ENCODE measurements at places on chromosomes 1 and 21.

DNA sequence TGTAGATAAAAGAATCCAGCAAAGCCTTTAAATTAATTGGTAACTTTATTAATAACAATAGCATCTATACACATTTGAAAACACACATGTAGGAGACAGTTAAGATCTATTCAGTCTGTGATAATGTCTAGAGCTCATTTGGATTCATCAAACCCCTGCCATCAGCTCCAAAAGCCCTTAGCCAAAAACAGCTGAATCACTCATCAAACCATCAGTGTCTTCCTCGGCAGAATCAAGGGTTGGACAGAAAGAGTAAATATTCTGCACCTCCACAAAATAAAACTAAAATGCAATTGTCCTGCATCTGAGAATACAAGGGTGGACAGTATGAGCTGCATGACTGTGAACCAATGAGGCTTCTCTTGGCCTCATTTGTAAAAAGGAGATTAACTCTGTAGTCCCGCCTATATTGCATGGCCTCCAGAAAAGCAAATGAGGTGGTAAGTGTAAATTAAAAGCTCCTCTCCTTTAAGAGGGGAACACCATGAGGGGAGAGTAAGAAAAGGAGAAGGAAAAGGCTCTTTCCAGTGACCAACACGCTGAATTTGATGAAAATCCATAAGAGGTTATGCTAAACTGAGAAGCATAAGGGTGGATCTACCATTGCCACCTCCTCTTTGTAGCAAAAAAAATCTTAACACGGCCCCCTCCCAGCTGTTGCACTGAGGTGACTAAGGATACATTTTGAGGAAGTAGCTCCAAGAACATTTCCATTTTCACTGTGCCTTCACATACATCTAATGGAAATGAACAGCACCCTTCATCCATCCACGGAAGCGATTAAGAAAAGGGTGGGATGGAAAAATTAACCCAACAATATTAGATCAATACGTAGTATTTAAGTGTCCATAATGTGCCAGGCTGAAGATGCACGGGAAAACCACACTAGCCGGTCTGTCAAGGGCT is 14.7 kb upstream of the BOLA1 start:
- DNase-seq, result no peak

DNA sequence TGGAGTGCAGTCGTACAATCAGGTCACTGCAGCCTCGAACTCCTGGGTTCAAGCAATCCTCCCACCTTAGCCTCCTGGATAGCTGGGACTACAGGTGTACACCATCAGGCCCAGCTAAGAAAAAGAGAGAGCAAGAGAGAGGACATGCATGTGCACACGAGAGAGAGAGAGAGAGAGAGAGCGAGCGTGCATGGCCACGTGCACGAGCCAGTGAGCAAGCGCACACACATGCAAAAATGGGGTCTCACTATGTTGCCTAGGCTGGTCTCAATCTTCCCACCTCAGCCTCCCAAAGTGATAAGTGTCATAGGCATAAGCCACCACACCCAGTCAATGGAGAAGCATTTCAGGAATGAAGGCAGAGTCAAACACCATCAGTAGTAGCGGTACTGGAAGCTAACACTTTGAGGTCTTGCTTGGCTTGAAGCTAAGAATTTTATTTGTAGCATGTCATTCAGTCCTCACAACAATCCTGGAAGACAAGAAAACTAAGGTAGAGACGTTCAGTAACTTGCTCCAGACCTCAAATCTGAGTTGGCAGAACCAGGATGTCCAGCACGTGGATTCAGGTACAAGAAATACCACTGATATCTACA is 14.5 kb downstream of the GNB1 start:
- no peak for DNase-seq

DNA sequence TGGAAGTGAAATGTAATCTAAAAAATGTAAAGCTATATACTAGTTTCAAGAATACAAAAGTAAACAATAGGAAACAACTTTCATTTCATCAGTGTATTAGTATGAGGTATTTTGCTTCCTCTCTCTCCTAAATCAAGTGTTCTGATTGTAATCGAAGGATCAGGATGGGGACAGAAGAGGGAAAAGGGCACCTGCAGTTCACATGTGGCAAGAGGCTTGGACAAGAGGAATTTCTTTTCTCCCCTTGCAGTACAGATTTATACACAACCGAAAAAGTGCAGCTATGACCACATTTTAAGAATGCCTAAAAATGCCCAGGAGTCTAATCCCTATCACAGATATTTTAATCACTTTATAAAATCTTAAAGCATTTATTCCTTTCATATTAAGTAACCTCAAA is 63.7 kb downstream of the NRIP1 start:
- DNase-seq, result no peak

DNA sequence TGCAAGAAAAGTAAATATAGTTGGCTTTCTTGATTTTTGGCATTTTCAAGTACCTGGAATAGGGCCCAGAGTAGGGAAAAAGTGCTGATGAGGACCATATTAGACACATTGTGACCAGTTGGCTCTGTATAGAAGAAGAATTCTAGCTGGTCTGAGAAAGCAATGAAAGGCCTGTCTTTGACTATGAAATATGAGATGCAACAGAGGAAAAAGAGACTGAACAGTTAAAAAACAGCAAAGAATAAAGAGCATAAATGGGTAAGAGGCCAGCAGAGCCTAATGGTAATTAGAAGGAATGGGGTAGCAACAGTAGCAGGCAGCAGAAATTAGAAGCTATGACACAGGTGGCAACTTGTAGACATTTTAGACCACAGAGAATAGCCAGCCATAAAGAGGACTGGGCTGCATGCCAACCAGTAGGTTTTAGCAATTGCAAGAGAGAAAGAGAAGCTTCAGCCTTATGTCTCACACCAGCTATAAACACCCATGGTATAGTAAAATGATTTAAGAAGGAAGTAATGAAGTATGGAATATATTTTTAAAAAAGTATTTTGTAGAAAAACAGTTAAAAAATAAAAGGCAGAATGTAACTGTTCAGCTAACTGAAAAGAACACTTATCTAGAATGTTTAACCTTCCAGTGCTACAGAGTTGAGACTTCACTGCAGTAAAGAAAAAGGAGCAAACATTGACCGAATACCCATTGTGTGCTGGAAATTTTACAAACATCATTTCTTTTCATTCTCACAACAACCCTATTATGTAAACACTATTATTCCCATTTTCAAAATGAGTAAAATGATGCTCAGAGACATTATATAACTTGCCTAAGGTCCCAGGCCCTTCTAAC is 114.1 kb downstream of the LHX4 start:
- no peak for DNase-seq

- DNase-seq, result no peak
Measured at GRCh38 chr1:16924216-16924918, 2.6 kb downstream of the CROCC start.

DNA sequence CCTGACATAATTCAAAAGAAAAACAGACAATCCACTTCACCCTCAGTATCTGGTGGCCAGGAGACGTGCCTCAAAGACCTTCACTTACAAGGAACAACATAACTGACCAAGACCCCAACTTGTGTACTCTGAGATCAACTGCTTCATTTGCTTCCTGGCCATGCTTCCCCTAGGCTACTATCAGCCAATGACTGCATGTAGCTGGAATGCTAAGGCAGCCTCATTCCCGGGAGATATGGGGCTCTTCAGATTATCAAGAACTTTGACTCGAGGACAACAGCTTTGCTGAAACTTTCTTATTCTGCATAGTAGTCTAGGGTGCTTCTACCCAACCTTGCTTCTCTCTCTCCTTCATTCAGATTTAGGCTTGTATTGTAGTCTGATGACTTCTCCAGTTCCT is 11.7 kb upstream of the UCK2 start:
- no peak for DNase-seq

- no peak for DNase-seq
Measured at GRCh38 chr1:211588711-211589110, 9.8 kb upstream of the SLC30A1 start.

DNA sequence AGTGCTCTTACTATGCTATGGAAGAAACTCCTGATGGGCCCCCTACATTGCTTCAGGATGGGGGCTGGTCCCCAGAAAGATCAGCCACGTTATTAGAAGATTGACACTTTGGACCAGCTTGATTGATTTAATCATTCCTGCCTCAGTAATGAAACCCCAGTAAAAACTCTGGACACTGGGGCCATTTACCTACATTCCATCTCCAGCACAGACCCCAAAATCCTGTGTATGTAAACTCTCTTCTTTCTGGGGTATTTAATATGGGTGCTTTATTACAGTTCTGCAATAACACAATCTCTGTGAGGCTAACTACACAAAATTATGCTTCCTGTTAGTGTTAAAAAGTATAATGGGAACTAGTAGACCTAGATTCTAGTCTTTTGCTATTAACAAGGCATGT is 96.6 kb downstream of the KCNK1 start:
- no peak for DNase-seq

DNA sequence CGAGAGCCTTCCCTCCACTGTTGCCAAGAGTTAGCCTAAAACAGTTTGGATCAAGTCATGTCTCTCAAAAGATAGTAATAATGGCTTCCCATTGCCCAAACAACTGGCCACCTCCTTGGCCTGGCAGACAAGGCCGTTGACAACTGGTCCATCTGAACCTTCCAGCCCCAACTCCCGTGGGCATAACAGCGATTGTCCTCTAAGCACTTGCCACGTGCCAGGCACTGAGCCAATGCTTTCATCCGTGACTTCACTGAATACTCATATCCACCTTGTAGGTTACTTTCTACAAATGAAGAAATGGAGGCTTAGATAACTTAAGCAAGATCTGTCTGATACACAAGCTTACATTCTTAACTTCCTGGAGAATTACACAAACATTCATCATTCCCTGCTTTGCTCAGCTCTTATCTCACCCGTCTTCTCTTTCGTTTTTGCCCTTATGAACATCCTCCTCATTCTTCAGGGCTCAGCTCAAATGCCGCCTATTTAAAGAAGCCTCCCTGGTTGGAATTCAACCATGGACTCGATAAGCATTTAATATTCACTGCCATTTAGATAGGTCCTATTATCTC is 106.4 kb downstream of the KCND3 start:
- no peak for DNase-seq

- no peak for DNase-seq
Measured at GRCh38 chr1:165287781-165288180, 68.7 kb downstream of the LMX1A start.

- DNase-seq, result no peak
Measured at GRCh38 chr1:95440511-95440910, 206.5 kb downstream of the RWDD3 start.

DNA sequence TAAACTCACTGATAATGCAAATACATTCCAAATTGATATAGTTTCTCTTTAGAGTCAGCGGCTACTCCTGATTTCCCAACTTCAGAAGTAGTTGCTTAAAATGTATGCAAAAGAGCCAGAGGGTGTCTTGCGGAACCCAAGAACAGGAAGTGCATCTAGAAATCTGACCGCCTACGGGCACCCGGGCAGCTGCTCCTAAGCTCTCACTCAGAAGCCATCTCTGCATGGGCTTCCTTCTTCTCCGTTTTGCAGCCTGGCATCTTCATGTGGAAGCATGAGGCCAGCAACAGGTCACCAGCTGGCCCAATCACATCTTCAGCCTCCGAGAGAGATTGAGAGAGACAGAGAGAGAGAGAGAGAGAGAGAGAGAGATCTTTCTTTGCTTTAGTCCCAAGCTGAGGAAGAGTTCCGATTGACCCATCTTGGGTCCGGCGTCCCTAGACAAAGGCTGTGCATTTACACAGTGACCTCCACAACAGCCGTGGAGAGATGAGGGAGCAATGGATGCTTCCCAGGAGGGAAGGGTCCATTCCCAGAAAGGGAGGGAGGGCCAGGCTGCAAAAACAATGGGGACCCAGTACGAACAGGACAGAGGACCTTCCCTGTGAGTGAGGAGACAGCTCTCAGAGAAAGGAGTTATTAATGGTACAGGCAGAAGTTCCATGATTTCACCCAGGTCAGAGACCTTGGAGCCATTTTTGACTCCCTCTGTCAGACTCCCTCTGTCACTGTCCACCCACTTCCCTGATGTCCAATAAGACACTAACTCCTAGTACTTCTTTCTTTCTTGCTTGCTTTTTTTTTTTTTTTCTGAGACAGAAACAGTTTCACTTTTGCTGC is 28.2 kb upstream of the SLC30A1 start:
- no peak for DNase-seq

DNA sequence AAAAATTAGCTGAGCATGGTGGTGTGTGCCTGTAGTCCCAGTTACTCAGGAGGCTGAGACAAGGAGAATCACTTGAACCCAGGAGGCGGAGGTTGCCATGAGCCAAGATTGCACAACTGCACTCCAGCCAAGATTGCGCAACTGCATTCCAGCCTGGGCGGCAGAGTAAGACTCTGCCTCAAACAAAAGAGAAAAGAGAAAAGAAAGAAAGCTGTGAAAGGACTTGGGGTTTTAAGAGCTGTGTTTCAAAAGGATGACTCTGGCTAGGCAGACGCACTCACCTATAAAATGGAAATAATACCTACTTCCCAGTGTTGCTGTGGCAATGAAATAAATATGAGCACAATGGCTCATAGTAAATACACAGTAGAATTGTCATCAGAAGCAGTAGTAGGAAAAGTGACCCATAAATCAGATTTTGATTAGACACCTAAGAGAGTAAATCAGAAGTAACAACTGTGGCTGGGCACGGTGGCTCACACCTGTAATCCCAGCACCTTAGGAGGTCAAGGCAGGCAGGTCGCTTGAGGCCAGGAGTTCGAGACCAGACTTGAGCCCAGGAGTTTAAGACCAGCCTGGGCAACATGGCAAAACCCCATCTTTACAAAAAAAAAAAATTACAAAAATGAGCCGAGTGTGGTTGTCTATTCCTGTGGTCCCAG is 45.9 kb upstream of the PUM1 start:
- DNase-seq, result no peak

DNA sequence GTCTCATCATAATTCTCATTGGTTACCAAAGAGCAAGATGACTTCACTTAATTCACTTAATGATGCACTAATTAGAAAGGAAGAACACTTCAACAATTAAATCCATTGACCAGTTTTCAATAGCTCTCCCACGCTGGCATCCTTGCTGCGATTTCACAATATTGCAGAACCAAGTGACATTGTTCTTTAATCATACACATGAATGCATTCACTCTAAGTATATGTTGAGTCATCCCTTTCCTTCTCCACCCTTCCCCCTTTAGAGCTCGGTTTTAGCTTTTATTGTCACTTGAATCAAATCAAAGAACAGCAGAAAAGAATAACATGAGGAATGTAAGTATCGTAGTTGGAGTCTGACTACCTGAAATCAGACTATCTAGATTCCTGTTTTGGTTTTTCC is 233.6 kb upstream of the FMN2 start:
- no peak for DNase-seq

GRCh38 chr1:62528015-62528414 is 69.3 kb upstream of the ANGPTL3 start:
- DNase-seq, result no peak

DNA sequence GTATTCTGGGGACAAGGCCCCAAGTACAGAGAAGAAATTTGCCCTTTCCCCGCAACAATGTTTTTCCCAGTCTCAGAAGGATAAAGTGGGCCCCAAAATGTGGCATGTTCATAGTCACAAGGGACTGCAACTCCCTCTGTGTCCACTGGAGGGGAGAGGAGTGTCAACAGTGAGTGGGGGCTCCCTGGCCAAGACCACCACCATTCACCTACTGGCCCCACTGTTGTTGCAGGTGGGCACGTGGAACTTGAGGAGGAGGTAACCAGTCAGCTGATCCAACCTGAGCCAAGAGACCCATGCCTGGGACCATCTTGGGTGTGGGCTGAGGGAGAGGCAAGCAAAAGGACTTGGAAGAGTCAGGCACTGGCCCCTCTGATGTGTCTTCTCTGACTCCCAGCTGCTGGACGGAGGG is 777 bp downstream of the NUDT17 start:
- DNase-seq, result no peak

- no peak for DNase-seq
Measured at GRCh38 chr1:48230236-48230635, 7.7 kb downstream of the SLC5A9 start.

All from T-helper 2 cell (primary cell).